ENCODE measurements at places on chromosomes 1 and 21.

- DNase-seq: no peak
These were observed 31.8 kb downstream of the USP25 start for GRCh38 chr21:15761507-15762100.

DNA sequence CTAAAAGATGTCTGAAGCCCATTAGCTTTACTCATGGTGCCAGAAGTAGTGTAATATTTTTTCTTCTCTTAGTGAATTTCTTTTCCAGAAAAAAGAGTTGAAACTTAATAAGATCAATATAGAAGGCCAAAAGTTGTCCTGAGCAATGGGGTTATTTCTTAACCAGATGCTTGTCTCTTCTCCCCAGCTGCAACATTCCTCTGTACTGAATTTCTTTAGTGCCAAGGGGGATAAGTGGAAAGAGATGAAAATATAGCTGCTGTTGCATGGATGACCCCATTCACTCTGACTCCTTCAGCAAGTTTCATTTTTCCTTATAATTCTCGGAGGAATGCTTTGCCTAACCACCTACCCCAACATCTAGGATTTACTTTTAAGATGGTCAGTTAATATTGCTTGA lies 675.0 kb downstream of the USP25 start:
- no peak for DNase-seq

DNA sequence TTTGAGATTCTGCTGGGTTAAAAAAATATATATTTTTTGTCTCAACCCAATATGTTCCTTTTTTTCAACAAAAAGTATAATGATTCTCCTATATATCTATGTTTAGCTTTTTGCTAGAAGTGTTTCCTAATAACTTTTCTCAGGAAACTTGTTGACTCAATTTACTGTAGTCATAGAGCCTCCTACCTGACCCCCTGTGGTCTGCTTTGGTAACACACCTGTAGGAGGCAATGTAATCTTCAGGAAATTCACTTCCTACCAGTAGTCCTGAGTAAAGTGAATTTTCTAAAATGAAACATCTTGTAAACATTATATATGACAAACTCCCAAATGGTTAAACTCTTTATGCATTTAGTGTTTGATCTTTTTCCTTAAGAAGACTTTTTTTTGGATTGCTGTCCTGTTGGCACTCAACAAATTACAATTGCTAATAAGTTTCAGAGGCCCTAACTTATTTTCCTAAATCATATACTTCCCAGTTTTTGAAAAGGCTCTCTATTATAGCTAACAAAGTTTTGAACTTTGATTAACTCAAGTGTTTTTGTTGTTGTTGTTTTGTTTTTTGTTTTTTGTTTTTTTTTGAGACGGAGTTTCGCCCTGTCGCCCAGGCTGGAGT lies 118.3 kb downstream of the OLFML2B start:
- DNase-seq: no peak

GRCh38 chr1:235601104-235601503 lies 48.5 kb downstream of the GNG4 start:
- DNase-seq: no peak

- DNase-seq: no peak
These were observed 28.4 kb upstream of the RUNX1 start for GRCh38 chr21:35077466-35077865.

GRCh38 chr1:98260839-98261238 lies 340.0 kb upstream of the DPYD start:
- DNase-seq: no peak

DNA sequence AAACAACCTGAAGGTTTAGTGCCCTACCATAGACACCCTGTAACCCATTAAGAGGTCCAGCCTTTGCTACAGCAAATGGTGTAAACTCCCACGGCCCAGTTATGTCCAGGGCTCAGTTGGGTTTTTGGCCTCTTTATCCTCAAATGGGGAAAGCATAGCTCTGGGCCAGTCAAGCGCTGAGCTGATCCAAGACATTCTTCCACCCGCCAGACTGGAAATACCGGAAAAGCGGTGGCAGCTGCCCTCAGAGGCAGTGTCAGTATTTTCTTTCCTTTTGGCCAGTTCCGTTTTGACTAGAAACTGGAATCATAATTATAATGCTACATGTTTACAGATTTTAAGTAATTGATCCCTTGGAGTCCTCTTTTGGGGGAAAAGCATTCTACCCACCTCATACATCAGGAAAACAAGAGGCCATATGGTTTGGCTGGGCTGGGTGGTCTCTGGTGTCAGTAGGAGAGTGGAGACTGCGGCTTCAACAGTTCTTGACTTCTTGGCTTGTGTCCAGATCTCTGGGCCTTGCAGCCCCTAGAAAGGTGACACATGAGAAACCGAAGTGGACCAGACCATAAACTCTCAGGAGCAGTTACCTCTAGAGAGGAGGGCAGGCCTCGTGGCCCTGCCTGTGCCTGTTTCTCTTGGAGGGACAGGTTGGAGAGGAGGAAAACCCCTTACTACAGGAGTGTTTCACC lies 30.2 kb upstream of the CLDN14 start:
- DNase-seq: no peak

DNA sequence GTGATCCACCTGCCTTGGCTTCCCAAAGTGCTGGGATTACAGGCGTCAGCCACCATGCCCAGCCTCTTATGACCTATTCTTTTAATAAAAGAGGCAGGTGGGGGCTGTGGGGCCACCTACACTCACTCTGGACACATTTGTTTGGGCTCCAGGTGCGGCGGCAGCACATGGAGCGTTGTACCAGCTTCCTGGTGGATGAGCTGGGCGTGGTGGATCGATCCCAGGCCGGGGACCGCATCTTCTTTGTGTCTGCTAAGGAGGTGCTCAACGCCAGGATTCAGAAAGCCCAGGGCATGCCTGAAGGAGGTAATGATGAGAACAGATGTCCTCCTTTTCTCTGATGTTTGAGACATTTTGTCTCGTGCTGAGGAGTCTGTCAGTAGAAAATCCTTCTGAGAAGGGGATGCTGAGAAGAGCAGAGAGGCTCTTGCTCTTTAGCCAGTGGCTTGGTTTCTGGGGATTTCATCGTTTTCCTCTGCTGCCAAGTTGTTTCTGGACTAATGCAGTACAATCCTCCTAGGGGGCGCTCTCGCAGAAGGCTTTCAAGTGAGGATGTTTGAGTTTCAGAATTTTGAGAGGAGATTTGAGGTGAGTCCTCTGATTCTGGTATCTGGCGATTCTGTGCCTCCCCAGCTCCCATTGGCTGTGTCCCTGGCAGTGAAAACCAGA lies 17.9 kb upstream of the MIIP start:
- no peak for DNase-seq

- DNase-seq: no peak
These were observed 5.8 kb downstream of the PLCH2 start for GRCh38 chr1:2481885-2482284.

- no peak for DNase-seq
These were observed 54.2 kb upstream of the RGS7 start for GRCh38 chr1:241411056-241411775.

DNA sequence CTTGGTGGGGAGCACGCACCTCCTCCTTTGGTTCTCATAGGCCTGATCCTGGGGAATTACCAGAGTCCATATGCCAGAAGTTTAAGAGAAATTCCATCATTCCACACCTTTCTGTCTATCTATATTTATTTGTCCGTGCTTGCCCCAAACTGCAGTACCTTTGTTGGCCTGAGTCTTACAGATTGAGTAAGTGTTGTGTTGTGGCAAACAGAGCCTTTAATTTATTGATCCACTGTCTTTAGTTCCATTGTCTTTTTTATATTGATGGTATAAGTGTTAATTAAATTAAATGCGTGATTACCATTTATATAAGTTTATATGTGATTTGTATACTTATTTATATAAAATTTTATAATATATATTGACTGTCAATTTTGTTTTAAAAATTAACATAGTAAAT lies 4.9 kb downstream of the SH3BGR start:
- no peak for DNase-seq

- no peak for DNase-seq
These were observed 879.4 kb downstream of the MRPL39 start for GRCh38 chr21:24727803-24728440.

DNA sequence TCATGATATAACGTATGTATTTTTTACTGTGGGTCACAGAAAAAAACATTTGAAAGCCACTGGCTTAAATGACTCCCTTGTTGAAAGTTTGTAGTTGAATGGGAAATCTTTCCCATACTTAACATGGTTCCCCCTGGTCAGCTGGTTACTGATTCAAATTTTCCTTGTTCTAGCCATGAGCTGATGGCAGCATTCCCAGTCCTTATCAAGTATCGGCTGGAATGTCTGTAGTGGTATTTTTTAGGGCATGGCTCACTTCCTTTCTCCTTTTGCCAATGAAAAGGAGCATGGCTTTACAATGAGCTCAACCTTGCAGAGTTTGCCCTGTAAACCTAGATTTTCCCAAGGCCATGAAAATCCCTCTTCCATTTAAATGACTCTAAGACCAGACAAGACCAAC lies 55.7 kb downstream of the GIPC2 start:
- no peak for DNase-seq

DNA sequence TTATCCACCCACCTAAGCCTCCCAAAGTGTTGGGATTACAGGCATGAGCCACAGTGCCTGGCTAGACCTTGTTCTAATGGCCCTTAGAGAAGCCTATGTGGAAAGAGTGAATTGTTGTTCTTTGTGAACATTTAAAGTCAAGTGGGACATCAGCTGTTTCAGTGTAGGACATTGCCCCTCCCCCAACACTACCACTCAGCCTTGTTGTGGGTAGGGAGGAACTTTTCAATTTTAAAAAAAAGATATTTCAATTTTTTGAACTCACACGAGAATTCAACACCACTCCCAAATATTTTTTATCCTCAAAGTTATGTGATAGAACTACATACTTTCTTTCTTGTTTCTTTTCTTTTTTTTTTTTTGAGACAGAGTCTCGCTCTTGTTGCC lies 36.7 kb upstream of the TMEM222 start:
- no peak for DNase-seq

GRCh38 chr1:52356818-52357355 lies 9.1 kb downstream of the CC2D1B start:
- no peak for DNase-seq

DNA sequence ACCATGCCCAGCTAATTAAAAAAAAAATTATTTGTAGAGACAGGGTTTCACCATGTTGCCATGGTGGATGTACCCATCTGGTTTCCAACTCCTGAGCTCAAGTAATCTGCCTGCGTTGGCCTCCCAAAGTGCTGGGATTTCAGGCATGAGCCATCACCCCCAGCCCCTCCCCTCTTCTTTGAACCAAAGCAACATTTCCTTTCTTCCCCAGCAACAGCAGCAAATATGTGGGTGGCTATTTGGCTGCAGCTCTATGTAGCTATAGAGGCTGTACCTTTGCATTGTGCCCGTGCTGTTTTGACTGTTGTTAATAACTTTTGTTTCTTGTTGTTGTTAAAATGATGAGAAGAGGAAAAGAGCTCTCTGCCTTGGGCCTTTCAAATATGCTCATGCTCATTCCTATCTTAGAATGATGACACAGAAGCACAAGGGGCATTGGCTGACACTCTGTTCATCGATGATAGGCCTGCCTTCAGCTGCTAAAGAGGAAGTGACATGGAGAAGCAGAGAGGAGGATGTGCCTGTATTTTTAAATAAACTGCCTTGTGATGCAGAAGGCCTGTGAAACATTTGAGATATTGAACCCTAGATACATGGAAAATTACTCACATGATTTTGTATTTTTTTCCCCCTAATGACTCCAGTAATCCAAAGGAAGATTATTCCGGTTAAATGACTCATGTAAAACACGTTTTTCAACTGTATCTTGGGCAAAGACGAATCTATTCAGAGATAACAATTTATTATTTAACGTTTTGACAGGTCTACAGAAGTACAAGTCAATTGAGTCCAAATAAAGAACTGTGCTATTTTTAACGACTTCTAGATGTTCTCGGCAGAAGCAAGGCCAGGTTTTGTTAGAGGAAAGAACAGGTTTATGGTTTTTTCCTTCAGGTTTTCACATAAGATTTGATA lies 20.5 kb upstream of the XPR1 start:
- DNase-seq: no peak

GRCh38 chr1:40140211-40140973 lies 20.8 kb upstream of the RLF start:
- DNase-seq: no peak

- no peak for DNase-seq
These were observed 4.4 kb downstream of the PSEN2 start for GRCh38 chr1:226874579-226875425.

DNA sequence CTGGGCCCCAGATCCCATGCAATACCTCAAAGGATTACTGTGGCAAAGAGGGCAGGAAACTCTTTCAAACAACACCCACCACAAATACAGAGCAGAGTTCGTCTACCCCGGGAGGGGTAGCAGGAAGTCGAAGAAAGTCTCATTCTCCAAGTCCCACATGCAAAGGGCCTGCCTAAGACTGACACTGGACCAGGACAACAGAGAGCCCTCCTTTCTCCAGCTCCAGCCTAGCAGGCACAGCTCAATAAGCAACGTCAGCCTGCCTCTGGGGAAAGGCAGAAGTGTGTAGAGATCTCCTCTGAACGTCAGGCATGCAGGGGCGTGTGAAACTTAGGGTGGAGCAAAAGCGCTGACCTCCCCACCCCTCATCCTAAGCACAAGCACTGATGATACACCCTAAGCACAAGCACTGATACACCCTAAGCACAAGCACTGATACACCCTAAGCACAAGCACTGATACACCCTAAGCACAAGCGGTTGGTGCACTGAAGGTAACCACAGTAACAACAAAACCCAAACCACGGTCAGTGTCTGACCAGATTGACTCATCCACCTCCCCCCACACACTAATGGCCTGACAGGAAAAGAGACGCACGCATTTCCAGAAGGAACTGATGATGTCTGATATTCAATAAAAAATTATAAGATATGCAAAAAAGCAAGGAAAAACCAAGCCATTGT lies 1.3 kb downstream of the KRTAP12-3 start:
- DNase-seq: no peak

- DNase-seq: no peak
These were observed 69.6 kb downstream of the UBR4 start for GRCh38 chr1:19140465-19140864.

DNA sequence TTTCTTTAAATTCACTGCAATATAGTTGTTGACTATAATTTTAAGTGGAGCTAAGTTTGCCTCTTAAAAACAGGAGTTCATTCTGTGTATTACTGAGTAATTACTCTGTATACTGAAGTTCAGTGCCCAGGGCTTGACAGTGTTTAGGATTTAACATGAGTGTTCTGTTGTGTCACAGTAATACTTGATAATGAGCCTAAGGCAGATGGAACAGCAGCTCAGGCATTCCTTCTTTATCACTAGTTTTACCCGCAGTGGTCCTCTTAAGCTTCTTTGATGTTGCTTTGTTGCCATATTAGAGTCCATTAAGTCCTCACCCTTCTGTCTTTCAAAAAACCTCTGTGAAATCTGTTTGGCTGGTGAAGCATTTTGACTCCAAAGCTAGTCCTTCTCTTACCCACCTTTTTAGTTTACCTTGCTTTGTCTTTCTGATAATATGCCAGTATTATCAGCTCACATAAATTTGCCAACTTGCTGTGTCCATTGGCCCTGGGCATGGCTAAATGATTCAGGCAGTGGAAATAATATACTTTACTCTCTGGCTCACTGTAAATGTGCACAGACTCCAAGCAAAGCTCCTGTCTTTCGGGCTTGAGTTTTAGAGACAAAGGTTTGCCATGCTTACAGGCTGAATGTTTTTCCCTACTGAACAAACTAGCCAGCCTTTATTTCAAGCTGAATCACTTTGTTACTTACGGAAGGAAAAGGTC lies 17.7 kb downstream of the HIPK1 start:
- no peak for DNase-seq

GRCh38 chr1:168421399-168422004 lies 122.3 kb downstream of the XCL2 start:
- no peak for DNase-seq

All from activated naive CD4-positive, alpha-beta T cell (primary cell).